ENCODE measurements at places on chromosomes 11 and 22.

DNA sequence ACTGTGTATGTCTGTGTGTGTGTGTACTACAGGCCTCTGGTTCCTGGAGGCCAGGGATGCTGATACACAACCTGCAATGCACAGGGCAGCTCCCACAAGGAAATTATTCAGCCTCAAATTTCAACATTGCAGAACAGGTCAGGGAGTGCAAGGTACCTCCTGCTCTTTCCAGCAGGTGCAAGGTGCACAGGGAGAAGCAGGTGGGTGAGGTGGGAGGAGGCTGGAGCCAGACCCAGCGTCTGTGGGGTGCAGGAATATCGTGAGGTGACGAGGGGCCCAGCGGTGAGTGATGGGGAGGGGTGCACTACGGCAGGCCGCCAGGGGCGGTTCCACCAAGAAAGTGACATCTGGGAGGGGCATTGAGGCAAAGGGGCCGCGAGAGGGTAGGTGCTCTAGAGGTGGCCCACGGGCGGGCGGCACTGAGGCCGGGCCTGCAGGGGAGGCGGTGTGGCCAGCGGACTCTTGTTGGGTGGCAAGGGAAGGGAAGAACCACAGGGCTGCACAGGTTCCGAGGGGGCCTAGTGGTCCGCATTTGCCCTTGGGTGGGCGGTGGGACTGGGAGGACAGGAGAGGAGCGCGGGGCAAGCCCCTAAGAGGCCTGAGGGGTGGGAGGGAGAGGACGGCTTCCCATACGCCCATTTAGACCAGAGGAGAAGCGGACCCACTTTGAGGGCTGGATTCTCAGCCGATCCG lies 21.6 kb downstream of the DGCR6L start:
- H3K27me3 ChIP-seq, result peaks cover 4% of the 10 kb centered on the region
- no peak overlapping the region for H3K27ac ChIP-seq
- H3K4me1 ChIP-seq, result no peaks in the 10 kb centered on the region
- no peak for DNase-seq
- no peaks in the 10 kb centered on the region for H3K36me3 ChIP-seq
- peak overlapping the region; percentile 59 for H3K4me3 ChIP-seq

DNA sequence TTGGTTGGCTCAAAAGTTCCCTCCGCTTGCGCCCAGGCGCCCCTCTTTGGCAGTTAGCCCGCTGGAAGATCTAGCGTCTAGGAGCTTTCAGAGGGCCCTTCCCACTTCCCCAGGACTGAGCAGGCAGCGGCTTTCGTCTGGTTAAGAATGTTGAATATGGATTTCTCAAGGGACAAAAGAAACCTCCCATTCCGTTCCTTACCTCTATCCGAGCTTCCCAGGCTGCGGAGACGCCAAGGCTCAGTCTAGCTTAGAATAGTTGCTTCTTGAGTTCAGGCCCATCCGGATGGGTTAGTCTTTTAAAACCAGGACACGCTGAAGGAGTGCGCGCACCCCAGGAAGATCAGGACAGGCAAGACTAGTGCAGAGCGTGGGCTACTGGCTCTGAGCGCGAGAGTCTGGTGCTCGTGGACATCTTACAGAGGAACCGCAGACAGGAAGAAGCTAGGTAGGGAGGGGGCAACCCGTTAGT lies 1.6 kb downstream of the NELL1 start:
- peaks cover 77% of the 10 kb centered on the region for H3K27me3 ChIP-seq
- DNase-seq, result no peak
- no peak overlapping the region for H3K27ac ChIP-seq

GRCh38 chr22:39456522-39457197 lies at the start of gene MGAT3:
Gene MGAT3 (plus strand): TSS chr22:39457012. CDS start chr22:39487348, 30,336 bp downstream.
- DNase-seq, result no peak
- H3K36me3 ChIP-seq, result no peaks in the 10 kb centered on the region
- H3K27me3 ChIP-seq, result peaks cover 35% of the 10 kb centered on the region
- peak within 1 kb of the TSS; percentile 13 for H3K27ac ChIP-seq
- H3K4me1 ChIP-seq, result peaks cover 15% of the 10 kb centered on the region
- H3K4me3 ChIP-seq, result peak within 1 kb of the TSS; percentile 51

DNA sequence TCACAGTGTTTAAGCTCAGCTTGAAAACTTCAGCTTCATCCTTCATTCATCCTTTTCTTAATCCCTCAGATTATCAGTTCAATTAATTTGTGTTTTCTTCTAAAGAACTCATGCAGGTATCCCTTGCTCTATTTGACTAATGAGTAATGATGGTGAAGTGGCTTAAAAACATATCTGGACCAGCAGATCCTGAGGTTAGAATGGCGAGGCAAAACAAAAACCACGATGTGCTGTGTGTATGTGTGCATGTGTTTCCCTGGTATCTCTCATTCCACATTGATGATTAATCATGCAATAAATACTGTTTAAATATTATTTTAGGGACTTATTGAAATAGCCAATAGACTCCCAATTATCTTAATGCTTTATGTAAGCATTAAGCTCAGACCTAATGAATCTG lies 437.0 kb downstream of the DYNC2H1 start:
- no peak overlapping the region for H3K4me3 ChIP-seq
- H3K27me3 ChIP-seq, result no peaks in the 10 kb centered on the region
- H3K4me1 ChIP-seq, result no peaks in the 10 kb centered on the region
- no peaks in the 10 kb centered on the region for H3K36me3 ChIP-seq
- DNase-seq, result no peak
- H3K27ac ChIP-seq, result no peak overlapping the region

- H3K27ac ChIP-seq, result no peak overlapping the region
- H3K27me3 ChIP-seq, result peaks cover 7% of the 10 kb centered on the region
- no peaks in the 10 kb centered on the region for H3K36me3 ChIP-seq
- no peak overlapping the region for H3K4me3 ChIP-seq
- H3K4me1 ChIP-seq, result no peaks in the 10 kb centered on the region
These were observed 79.5 kb upstream of the HMGXB4 start for GRCh38 chr22:35177811-35178210.

DNA sequence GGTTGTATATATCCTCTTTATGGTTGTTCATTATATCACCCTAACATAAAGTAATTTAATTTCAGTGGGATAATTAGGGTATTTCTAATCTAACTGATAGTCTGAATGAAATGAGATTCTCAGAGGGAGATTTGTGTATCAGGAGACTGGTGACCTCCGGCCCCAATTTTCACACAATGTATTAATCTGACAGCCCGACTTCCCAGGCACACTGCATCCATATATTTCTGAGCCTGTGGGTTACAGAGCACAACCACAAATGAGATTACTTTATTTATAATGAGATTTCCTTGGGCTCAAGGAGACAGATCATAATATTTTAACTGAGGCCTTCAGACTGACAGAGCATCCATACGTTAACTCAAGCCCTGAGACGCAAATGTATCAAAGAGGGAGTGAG lies 125.9 kb downstream of the RCN1 start:
- no peaks in the 10 kb centered on the region for H3K4me1 ChIP-seq
- H3K4me3 ChIP-seq, result no peak overlapping the region
- no peak overlapping the region for H3K27ac ChIP-seq
- H3K27me3 ChIP-seq, result no peaks in the 10 kb centered on the region

DNA sequence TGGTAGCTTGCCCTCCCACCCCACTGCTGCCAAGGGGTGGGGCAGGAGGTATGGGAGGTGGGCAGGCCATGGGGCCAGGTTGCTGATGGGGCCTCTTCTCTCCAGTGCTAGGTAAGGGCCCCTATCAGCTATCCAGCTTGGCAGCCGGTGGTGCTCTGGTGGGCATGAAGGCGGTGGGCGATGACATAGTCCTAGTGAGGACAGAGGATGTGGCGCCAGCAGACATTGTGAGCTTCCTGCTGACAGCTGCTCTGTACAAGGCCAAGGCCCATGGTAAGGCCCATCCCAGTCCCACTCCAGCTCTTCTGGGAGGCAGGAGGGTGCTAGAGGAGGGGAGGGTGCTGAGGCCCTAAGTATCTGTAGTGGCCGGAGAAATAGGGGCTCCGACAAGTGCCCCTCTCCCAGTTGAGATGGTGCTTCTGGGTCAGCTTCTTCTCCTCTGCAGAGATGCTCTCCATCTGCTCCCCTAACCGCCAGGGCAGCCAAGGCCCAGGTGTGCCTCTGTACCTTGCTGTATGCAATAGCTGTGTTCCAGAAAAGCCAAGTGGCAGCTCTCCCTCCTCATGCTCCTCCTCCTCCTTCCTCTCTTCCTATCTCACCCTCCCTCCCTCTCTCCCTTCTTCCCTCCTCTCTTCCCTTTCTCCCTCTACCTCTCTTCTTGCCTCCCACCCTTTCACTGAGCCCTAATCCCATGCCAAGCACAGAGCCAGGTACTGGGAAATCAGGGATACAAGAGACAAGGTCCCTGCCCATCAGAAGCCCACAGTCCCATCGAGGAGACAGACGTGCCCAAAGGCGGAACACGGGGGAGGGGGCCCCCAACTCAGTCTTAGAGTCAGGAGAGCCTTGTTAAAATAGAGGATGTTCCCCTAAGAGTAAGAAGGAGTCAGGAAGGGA lies 55.3 kb downstream of the OTOG start:
- H3K27me3 ChIP-seq, result no peaks in the 10 kb centered on the region
- no peak overlapping the region for H3K27ac ChIP-seq
- no peak overlapping the region for H3K4me3 ChIP-seq
- peak; percentile 40 for DNase-seq
- H3K36me3 ChIP-seq, result no peaks in the 10 kb centered on the region

- H3K4me1 ChIP-seq, result no peaks in the 10 kb centered on the region
- no peak for DNase-seq
- peaks cover 68% of the 10 kb centered on the region for H3K27me3 ChIP-seq
- H3K36me3 ChIP-seq, result no peaks in the 10 kb centered on the region
These were observed 127.7 kb downstream of the OSBP2 start for GRCh38 chr22:30822216-30823014.

DNA sequence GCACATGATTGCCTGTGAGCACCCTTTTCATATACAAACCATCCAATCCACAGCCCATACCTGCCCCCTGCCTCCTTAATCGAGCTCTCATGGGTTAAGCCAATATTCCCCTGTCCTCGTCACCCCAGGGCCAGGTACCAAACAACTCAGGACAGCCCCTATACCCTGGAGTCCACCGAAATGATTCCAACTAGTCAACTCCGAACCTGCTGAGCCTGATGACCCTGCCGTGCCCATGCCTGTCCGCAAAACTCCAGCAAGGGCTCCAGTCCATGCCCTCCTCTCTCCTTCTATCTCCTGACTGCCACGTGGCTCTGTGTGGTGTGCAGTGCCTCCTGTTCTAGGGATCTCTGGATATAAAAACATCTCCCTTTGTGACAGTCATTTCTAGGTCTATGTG lies 35.5 kb upstream of the SYT13 start:
- DNase-seq, result peak; percentile 26
- H3K4me1 ChIP-seq, result peaks cover 10% of the 10 kb centered on the region
- no peaks in the 10 kb centered on the region for H3K27me3 ChIP-seq
- no peaks in the 10 kb centered on the region for H3K36me3 ChIP-seq
- H3K4me3 ChIP-seq, result no peak overlapping the region
- H3K27ac ChIP-seq, result no peak overlapping the region

DNA sequence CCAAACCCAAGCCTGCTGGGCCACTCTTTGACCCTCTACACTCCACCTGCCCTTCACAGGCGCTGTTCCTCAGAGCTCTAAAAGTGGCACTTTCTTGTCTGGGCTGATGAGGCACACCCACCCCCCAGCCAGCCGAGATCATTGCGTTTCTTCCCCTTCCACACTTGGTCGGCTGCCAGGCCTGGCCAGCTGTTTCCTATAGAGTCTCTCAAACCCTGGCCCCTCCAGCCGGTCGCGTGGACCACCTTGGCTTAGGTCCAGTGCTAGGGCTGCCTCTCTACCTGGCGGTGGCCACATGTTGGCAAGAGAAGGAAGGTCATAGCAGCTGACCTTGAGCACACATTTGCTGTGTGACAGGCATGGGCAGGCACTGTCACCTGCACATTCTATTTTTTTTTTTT lies 60.6 kb downstream of the PPP6R2 start:
- H3K27ac ChIP-seq, result no peak overlapping the region
- peaks cover 23% of the 10 kb centered on the region for H3K4me1 ChIP-seq
- DNase-seq, result peak; percentile 82
- peaks cover 35% of the 10 kb centered on the region for H3K36me3 ChIP-seq

DNA sequence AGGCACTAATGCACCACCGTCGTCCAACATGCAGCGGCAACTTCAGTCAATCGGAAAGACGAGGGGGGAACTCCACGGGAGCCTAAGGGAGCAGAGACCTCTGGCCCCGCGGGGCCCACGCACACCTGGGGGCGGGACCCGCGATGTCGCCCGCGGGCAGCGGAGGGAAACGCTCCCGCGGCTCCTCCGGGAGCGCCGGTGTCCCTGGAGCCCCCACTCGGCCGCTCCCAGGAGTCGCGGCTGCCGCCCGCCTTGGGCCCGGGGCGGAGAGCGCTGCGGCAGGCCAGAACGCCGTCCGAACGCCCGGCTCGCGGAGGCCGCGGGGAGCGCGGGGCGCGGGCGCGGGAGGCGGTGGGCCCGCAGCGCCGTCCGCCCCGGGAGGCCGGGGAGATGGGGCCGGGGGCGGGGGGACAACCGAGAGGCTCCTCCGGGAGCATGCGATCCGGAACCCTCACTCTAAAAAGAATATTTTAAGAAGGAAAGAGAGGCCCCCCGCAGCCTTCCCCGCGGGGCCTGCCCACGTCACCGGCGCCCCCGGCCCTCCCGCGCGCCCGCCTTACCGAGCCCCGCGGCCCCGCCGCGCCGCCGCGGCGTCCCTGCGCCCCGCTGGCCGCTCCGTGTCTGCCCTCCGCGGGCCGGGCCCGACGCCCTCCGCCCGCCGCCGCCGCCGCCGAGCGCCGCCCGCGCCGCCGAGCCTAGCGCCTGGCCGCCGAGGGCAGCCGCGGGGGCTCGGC lies 86.6 kb upstream of the ARHGAP32 start:
- H3K4me3 ChIP-seq, result peak overlapping the region; percentile 67
- H3K4me1 ChIP-seq, result peaks cover 45% of the 10 kb centered on the region
- H3K27me3 ChIP-seq, result no peaks in the 10 kb centered on the region
- no peak for DNase-seq
- no peaks in the 10 kb centered on the region for H3K36me3 ChIP-seq

GRCh38 chr11:44243595-44244343 lies 66.2 kb downstream of the ALX4 start:
- no peaks in the 10 kb centered on the region for H3K36me3 ChIP-seq
- H3K4me1 ChIP-seq, result peaks cover 7% of the 10 kb centered on the region
- no peak overlapping the region for H3K27ac ChIP-seq
- H3K27me3 ChIP-seq, result no peaks in the 10 kb centered on the region
- H3K4me3 ChIP-seq, result no peak overlapping the region
- no peak for DNase-seq

DNA sequence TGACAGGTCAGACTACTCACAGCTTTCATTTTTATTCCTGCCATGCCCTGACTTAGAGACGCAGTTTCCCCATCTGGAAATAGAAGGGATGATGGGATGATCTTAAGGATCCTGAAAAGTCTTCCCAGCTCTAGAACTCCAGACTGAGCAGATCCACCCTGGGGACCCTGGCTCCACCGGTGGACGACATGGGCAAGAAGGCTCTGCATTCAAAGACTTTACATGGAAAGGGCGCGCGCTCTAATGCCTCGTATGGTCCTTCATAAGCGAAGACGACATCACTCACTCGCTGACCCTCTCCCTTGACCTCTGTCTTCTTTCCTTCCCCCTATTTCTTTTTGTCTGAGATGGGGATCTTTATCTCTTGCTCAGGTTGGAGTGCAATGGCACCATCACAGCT lies 24.4 kb upstream of the PHF21B start:
- no peaks in the 10 kb centered on the region for H3K27me3 ChIP-seq
- no peaks in the 10 kb centered on the region for H3K4me1 ChIP-seq
- no peak for DNase-seq
- H3K36me3 ChIP-seq, result no peaks in the 10 kb centered on the region
- no peak overlapping the region for H3K27ac ChIP-seq

GRCh38 chr22:38657045-38657909 lies 839 bp downstream of the CBY1 start:
- DNase-seq, result no peak
- no peaks in the 10 kb centered on the region for H3K4me1 ChIP-seq
- peak overlapping the region; percentile 94 for H3K4me3 ChIP-seq
- no peaks in the 10 kb centered on the region for H3K27me3 ChIP-seq
- H3K36me3 ChIP-seq, result peaks cover 6% of the 10 kb centered on the region
- peak overlapping the region; percentile 87 for H3K27ac ChIP-seq
